ENCODE measurements at places on chromosomes 1 and 21.
A peak's percentile ranks its signal among the peaks of the same experiment; 100 is the strongest.

DNA sequence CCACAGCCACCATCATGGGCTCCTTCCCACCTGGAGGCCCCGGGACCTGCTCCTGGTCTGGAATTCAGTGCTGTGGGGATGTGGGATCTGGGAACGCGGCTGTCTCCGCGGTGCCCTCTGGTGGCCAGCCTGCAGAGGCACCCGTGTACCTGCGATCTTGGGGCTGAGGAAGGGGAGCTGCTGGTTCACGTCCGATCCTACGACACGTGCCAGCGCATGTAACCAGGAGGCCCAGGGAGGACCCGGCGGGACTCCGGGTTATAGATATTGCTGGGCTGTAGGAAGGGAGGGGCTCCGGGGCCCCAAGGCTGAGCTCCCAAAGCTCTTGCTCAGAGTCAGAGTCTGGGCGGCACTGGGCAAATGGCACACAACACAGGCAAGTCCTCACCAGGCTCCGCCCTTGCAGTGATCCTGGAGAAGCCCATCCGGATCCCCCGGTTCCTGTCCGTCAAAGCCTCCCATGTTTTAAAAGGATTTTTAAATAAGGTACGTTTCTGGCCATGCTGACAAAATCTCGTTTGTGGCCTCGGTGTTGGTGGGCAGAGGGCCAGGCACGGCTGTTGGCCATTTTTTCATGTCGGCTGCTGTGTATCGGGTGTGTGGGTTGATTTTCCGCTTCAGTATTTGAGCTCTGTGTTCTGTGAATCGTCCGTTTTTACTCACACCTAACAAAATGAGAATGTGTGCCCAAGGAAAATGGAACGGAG lies 20.1 kb downstream of the FAAP20 start:
- peak; percentile 26 for DNase-seq

- peak; percentile 45 for DNase-seq
Measured at GRCh38 chr1:169941982-169942830, 48.5 kb upstream of the SCYL3 start.

DNA sequence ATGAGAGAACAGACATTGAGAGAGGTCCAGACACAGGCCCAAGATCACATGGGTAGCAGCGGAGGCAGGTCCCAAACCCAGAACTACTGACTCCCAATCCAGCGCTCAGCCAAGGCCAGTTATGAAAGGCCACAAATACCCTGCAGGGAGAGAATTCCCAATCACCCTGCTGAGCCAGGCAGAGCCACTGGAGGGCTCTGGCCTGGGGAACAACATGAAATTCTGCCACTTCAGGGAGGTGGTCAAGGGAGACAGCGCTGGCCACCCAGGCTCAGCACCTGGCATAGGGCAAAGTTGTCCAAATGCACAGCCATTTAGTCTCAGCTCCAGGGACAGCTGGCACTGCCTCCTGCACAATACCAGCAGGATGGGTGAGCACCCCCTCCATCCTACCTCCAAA lies 27.5 kb downstream of the SLC9A1 start:
- no peak for DNase-seq

- DNase-seq = no peak
Measured at GRCh38 chr1:235940285-235940684, 73.6 kb upstream of the LYST start.

DNA sequence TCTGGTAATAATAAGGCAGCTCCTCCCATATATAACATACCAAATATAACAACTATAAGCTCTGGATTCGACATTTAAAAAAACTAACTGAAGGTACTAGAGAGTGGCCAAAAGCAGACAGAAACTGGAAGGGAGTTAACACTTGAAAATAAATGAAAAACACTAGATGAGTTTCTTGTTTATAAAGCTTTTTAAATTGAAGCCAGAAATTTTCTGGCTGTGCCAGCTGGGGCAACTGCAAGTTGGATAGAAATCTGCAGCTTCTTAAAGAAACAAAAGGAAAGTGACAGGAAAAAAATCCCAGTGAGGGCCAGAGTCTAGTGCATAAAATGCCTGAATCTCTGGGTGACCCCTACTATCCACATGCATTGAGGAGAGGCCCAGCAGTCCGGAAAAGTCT lies 432.7 kb downstream of the SMYD3 start:
- DNase-seq = no peak

- peak; percentile 76 for DNase-seq
Measured at GRCh38 chr1:8439015-8439702, 121.2 kb downstream of the SLC45A1 start.

- no peak for DNase-seq
Measured at GRCh38 chr21:24444736-24445135, 1162.5 kb downstream of the MRPL39 start.

DNA sequence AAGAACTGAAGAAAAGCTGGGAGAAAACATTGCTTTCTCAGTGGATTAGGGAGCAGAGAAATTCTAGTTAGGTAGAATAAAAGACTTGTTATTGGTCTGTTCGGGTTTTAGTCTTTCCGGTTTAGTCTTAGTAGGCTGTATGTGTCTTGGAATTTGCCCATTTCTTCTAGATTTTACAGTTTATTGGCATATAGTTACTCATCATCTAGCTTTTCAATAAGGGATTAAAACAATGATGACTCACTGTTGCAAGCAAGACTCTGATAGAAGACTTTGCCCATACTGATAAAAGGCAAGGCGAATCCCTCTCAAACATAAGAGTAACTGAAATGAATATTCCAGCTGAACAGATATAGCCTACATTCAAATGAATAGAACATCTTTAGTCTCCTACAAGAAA lies 62.3 kb downstream of the GPR137B start:
- DNase-seq = peak; percentile 9

DNA sequence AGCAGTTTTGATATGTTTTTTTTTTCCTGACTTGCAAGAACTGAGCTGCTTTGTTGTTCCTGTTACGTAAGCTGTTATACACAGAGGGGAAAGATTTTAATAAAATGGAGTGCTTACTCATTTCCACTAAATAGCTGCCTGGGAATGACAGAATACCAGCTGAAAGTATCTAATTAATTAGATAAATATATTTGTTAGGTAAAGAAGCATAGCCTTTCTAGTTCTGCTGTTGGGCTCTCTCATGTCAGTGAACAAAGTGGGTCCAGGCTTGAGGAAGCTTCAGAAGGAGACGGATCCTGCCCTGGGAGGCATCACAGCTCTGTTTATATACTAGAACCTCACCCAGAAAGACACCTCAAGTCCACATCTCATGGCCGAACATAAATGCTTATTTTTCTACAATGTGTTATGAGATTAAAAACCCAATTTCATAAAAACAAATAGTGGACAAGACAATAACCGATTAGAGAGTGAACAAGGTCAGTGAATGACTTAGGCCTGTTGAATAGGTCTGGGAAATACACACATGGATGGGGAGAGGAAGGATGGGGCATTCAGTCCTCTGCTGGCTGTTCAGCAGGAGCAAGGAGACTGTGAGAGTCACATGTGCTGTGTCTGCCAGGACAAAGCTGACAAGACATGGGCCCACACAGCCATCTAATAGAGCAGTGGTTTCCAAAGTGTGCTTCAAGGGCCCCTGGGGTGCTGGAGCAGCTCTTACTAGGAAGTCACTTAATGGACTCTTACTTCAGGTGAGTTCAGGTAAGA lies 20.6 kb downstream of the TRAF5 start:
- DNase-seq = no peak

DNA sequence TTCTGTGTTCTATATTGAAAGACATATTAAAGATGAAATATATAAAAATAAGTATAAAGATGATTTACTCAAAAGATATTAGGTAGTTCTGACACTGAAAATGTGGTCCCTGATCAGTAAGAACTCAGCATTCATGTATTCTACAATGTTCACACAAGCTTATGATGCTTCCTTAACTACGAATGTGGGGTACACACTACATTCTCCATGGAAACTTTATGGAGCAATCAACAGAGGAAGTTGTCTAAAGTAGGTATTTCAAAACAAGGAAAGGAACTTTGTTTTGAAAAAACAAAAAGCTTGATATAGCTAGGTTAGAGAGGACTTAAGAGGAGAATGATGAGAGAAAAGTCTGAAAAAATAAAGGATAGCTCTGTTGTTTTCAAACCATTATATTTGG lies 119.7 kb upstream of the RGS18 start:
- DNase-seq = no peak

GRCh38 chr1:33575324-33575879 lies 103.0 kb downstream of the ZSCAN20 start:
- no peak for DNase-seq

DNA sequence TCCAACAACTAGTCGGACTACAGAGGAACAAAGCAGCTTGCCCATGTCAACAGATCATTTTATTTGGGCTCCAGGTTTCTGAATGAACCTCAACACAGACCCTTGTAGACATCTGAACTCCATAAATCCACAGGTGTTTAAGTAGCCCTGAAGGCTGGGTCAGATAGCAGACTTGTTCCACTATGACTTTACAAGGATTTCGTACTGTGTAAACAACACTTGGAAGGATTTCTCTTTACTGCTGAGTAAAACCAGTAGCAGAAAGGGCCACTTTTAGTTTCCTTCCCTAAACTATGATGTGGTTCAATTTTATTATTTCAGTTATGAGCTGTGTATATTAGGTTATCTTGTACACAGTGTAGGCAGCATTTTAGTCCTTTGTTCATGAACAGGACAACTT lies 316.4 kb upstream of the ADGRL2 start:
- no peak for DNase-seq

- DNase-seq = peak; percentile 34
Measured at GRCh38 chr1:201450721-201451291, 18.2 kb downstream of the PHLDA3 start.

GRCh38 chr1:215667761-215668160 lies 100.7 kb downstream of the KCTD3 start:
- DNase-seq = no peak

GRCh38 chr1:114114185-114115094 lies 39.2 kb downstream of the SYT6 start:
- no peak for DNase-seq

GRCh38 chr1:213772128-213773063 lies 215.4 kb upstream of the PROX1 start:
- no peak for DNase-seq

GRCh38 chr1:5933050-5933449 lies 59.2 kb downstream of the NPHP4 start:
- no peak for DNase-seq

GRCh38 chr1:213414911-213415310 lies 363.9 kb downstream of the RPS6KC1 start:
- peak; percentile 78 for DNase-seq

DNA sequence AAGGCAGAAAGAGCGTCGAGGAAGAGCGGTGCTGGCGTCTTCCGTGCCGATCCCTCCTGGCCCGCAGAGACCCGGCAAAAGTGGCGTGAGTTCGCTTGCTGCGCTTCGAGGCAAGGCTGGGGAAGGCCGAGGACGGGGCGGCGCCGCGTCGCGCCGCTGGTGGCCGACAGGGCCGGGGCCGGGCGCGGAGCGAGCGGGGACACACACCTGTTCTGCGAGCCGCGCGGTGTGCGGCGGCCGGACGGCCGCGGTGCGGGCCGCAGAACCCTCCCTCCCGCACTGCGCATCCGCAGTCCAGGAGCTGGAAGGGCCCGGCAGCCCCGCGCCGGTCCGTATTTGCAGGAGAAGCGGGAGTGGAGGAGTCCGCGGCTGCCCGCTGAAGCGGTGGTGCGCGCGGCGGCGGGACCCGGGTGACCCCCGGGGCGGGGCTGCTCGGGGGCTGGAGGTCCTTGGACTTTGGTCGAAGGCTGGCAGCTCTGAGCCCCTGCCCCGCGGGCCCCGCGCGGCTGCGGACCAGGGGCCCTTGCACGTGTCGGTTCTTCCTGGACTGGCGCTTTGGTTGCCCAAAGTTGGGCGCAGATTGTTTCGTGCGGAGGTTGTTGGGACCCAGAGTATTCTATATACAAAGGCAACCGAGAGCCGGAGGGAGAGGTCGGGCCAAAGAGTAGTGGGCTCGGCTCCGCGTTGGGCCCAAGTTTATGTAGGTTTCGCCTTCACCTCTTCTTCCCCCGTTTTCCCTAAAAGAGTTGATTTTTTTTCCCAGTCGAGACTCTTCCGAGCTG lies 2.6 kb downstream of the RNF220 start:
- no peak for DNase-seq

- DNase-seq = no peak
Measured at GRCh38 chr1:218851586-218851985, 322.1 kb upstream of the LYPLAL1 start.

- DNase-seq = no peak
Measured at GRCh38 chr1:213380865-213381264, 329.8 kb downstream of the RPS6KC1 start.

DNA sequence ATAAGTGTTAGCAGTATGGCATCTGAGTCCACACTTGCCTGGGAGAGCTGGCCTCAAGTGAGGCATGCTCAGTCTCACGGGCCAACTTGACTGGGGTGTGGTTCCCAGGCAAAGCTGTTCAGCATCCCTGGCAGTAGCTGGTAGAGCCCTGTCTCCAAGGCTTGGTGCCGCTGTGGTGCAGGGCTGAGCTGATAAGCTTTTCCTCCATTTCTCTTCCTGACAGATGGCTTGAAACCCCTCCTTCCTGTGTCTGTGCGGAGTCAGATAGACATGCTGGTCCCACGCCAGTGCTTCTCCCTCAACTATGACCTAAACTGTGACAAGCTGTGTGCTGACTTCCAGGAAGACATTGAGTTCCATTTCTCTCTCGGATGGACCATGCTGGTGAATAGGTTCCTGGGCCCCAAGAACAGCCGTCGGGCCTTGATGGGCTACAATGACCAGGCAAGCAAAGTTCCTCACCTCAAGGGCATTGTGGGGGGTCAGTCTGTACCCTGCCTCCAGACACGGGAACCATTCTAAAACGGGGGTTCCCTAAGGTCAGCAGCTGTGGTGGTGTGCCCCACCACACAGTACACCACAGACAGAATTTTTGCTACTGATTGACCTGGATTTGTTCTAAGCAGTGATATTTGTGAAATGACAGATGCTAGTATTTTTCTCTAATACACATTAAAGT lies 13.7 kb upstream of the MIIP start:
- DNase-seq = no peak

DNA sequence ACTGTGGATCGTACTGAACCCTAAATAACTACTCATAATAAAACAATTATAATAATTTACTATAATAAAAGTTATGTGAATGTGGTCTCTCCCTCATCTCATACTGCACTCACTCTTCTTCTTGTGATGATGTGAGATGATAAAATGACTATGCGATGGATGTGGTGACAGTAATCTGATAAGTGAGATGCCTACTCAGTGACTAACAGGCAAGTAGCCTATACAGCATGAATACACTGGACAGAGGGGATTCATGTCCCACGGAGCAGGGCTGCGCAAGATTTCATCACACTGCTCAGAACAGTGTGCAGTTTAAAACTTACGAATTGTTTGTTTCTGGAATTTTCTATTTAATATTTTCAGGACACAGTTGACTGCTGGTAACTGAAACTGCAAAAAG lies 304.0 kb downstream of the DUSP10 start:
- DNase-seq = no peak

DNA sequence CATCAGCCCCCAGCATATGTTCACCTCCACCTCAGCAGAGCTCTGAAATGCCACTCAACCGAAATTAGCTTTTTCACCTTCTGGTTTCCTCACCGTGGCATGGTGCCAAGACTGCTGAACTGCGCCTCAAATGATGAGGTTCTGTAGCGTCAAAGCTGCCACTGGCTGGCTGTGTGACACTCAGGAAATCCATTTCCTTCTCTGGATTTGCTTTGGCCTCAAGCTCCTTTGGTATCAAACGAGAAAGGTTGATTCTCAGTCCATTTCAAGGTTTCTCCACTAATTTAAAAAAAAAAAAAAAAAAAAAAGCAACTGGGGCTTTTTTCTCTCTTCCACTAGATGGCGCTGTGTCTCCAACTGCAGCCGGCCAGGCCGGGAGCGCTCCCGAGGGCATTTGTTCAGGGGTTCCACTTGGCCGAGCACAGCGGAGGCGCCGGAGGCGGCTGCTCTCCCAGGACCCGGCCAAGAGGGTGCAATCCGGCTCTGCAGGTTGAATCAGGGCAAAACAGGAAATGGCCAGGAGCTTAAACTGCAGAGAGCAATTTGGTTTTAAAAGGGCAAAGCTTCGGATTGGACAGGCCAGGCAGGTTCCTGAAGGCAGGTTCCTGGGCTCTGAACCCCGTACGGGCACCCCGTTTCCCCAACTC lies 26.5 kb upstream of the PLA2G2C start:
- peak; percentile 91 for DNase-seq

All from renal cortical epithelial cell (primary cell).